ENCODE measurements at places on chromosomes 13 and 19.

GRCh38 chr13:42497798-42498197, 76.2 kb upstream of the TNFSF11 start:
- no peak for DNase-seq

DNA sequence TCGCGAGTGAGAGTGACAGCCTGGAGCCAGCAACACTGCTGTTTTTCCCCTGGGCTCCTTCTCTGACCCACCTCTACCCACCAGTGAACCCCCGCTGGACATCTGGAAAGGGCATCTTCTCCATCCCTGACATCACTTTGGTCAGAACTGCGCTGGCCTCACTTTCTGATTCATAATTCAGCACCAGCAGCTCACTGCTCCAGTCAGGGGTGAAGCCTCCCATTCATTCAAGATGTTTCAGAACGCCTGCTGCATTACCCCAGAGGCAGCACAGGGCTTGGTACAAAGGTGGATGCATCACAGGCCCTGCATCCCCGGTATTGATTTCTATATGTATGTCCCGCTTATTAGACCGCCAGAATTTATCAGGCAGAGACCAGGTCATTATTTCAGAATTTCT, 182.8 kb upstream of the TSHZ3 start:
- no peak for DNase-seq

DNA sequence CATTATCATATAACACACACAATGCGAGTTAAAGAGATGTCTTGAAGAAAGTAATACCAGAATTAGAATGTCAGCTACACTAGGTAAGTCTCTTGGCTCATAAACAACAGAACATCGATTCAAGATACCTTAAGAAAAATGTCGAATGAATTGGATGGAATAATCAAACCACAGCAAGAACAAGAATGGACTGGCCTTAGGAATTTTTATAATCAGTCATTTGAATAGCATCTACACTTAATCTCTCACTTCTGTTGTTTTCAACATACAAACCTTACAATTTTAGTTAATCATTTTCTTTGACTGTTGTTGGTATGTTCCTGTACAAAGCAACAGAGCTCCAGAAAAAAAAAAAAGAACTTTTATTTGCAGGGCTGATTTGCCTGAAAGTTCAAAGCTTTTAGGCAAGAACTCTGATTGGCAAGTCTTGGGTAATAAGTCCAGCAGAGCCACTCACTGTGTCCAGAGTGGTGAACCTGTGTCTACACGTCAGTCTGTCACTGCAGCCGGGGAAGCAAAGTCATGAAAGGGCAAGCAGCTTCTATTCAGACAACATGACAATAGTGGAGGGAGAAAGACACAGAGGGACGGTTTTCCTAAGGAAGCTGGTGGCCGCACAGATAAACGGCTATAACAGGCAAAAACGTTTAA, 1026.1 kb upstream of the MIR17HG start:
- DNase-seq, result no peak

GRCh38 chr13:87614276-87614675, 56.9 kb upstream of the SLITRK5 start:
- DNase-seq, result no peak

DNA sequence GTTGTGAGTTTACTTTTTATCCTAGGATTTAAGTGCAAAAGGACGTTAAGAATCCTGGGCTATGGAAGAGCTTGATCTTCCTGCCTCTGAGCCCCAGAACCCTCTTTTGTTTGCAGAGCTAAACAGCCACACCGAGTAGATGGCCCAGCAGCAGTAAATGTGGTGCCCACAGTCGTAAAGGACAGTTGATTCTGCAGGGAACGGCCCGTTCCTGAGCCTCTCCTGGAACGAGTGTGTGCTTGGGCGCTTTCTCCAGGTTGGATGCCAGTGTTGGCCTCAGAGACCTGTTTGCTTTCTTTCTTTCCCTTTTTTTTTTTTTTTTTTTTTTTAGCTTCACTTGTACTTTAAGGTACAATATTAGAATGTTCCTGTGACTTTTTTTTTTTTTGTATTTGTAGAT, 41.7 kb downstream of the SPATA13 start:
- DNase-seq, result no peak
